ENCODE measurements at places on chromosomes 6 and 20.

DNA sequence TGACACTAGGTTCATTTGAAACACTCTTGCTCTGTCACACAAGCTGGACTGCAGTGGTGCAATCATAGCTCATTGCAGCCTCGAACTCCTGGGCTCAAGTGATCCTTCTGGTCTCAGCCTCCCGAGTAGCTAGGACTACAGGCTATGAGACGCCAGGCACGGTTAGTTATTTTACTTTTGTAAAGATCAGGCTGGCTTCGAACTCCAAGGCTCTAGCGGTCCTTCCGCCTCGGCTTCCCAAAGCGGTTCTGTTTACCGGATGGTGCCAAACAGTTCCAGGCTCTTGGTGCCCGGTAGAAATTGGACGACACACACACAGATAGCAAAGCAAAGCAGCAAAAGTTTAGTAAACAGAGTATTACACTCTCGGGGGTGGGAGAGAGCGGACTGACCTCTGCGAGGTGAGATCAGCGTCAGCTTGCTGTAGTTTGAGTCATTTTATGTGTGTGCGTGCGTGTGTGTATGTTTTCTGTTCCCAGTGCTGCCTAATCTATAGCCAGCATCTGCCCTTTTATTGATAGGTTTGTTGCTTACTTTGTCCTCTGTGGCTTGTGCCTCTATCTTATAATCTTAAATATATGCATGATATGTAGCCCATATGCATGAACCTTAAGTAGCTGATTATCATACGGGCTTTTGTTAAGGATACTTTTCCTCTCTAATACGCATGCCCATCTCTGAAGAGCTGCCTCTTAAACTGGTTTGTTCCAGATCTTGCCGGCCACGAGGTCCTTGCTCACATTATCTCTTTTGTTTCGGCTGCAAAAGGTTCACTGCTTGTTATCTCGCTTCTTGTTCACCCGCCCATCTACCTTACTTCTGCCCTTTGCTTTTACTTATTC is 75.2 kb downstream of the OR2B2 start:
- DNase-seq, result no peak

GRCh38 chr20:53454675-53455276 is 138.9 kb downstream of the ZNF217 start:
- DNase-seq, result no peak

- no peak for DNase-seq
Observed at GRCh38 chr6:135046912-135047311, 7.7 kb downstream of the HBS1L start.

DNA sequence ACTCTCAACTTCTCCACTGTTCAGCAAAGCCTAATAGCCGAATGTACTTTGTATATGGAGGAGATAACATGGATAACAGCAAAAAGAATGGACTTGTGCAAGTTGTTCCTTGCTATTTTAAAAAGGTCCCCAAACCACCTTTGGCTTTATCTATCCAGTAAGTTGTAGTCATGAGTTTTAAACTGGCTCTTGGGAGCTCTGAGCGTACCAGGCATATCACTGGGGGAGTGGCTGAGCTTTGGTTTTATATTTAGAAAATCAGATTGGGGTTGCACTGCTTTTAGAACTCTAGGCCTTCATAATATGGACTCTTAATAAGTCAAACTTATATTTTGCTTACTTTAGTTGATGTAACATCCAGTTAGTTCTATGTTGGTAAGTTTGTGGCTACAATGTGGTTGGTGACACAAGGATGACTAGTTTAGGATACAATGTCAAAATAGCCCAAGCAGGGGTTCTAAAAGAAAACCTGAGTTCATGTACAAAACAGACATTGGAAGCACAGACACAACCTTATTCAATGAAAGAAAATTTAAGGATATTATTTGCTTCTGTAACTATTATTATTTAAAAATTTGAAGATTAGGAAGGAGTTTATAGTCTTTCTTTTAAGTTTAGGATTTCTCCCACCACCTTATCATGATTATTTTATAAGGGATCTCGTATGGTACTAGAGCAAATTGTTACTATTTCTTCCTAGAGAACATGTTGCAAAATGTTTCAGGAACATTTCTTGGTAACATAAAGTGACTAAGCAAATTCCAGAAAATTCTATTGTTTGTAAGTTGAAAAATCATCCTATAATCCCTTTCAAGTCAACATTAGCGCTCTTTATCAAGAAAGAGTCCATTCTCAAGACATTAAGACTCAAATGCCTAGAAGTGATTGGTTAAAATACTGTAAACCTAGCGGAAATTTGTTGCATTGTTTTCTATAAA is 165.8 kb upstream of the SUPT3H start:
- no peak for DNase-seq

DNA sequence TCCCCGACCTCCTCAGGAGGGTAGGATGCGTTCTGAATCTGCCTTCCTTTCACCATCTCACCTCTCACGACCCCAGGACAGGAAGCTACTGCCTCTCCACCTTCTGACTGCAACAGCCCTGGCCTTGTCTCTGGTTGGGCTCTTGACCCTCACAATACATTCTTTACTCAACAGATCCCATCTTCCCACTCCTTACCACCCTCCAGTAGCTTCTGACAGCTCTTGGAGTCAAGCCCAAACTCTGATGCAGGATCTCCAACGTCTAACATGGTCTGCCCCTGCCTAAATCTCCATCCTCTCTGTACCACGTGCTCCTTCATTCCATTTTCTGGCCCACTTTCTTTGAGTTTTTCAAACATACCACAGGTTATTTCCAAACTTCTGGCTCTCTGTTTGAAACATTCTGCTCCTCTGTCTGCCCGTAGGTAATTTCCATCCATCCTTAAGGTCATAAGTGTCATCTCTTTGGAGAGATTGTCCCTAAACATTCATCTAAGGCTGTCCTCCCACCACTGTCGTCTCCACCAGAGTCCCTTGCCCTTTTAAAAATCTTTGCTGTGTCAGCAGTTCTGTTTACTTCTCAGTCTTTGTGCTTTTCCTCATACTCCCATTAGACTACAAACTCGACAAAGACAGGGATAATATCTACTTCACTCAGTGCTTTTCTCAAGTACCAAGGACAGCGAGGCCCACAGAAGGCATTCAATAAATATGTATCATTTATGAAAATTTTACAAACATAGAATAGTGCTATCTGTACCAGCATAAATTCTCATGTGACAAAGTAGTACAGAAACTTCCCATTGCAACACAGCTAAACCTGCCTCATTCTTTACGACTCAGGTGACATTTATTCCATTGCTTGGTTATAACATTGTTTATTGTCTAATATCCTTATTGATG is 73.6 kb downstream of the BCAS1 start:
- DNase-seq, result no peak

DNA sequence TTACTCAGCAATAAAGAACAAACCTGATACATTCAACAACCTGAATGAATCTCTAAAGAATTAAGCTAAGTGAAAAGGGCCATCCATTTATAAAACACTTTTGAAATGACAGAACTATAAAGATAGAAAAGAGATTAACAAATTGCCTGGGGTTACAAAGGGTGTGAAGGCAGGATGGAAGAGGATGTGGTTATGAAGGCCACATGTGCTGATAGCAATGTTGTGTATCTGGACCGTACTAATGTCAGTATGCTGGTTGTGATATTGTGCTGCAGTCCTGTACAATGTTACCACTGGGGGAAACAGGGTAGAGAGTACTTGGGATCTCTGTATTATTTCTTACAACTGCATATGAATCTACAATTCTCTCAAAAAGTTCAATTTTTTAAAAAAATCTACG is 36.4 kb downstream of the ELOVL5 start:
- no peak for DNase-seq

GRCh38 chr20:14478126-14478525 is 140.7 kb upstream of the FLRT3 start:
- no peak for DNase-seq

DNA sequence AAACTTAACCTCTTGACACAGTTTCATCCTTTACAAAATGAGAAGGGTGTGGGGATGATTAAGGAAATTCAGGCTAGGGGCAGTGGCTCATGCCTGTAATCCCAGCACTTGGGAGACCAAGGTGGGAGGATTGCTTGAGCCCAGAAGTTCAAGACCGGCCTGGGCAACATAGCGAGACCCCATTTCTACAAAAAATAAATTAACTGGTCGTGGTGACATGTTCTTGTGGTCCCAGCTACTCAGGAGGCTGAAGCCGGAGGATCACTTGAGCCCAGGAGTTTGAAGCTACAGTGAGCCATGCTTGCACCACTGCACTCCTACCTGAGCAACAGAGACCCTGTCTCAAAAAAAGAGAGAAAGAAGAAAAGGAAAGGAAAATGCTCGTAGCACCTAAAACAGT is 9.0 kb downstream of the ZSWIM3 start:
- no peak for DNase-seq

- DNase-seq, result no peak
Observed at GRCh38 chr6:50925981-50926380, 107.3 kb downstream of the TFAP2B start.

GRCh38 chr6:108403236-108403635 is 108.4 kb downstream of the AFG1L start:
- DNase-seq, result no peak

- DNase-seq, result no peak
Observed at GRCh38 chr6:52400313-52401041, 19.7 kb upstream of the EFHC1 start.

- DNase-seq, result no peak
Observed at GRCh38 chr6:87763901-87764300, 61.9 kb upstream of the AKIRIN2 start.

DNA sequence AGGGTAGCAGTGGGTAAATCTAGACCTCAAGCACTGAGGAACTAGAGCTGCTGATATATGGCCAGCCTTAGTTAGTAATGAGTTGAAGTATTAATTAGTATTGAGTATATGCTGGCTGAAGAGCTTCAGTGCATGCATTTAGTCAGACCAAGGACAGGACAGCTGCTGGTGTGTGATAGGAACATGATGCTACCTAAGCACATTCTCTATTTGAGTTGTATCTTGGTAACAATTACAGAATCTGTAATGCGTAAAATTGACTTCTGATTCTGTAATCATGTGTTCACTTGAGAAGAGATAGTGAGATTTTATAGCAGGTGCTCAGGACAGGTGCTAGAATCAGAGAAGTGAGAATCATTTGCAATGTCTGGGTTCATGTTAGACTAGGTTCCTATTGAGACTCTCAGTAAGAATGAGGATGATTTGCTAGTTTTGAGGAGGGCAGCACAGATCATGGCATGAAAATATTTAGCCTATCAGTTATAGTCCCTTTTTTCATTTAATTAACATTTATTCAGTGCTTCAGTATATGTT is 369.4 kb upstream of the HS3ST5 start:
- DNase-seq, result no peak

GRCh38 chr6:151140767-151141166 is 99.0 kb upstream of the AKAP12 start:
- DNase-seq, result no peak

DNA sequence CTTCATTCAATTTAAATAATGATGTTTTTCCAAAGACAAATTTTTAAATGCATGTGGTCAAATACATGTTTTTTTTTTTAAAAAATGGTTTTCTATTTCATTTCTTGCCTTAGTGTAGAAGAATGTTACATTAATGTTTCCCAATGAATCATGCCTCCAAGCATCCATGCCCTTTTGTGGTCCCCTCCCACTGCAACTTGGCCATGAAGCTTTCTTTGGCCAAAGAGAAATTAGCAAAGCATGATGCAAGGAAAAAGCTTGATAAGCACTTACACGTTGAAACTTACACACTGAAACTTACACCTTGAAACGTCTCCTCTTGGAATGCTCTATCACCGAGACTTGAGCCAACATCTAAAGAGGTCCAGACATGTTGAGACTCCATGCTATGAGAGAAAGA is 93.0 kb upstream of the ELOVL5 start:
- DNase-seq, result no peak

GRCh38 chr20:59783641-59784010 is 149.8 kb downstream of the SYCP2 start:
- DNase-seq, result no peak

- DNase-seq, result no peak
Observed at GRCh38 chr6:125952764-125953501, 3.6 kb upstream of the HINT3 start.

- no peak for DNase-seq
Observed at GRCh38 chr6:131688286-131688685, 12.9 kb downstream of the OR2A4 start.

- no peak for DNase-seq
Observed at GRCh38 chr6:149182262-149182661, 135.2 kb upstream of the TAB2 start.

DNA sequence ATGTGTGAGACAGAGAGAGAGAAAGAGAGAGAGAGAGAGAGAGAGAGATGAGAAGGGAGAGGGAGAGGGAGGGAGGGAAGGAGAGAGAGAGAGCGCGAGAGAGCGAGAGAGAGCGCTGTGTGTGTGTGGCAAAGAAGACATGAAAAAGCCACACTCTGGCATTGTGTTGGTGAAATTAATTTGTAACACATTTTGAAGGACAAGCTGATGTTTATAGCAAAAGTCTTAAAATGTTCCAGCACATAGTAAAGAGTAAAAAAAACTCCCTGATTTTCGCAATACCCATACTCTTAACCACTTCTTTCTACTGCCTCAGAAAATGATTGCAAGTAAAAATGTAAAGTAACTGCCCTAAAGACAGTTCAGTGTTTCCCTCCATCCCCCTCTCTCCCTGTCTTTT is 56.7 kb downstream of the SLC22A1 start:
- no peak for DNase-seq

- DNase-seq, result no peak
Observed at GRCh38 chr6:111162504-111162903, 75.2 kb downstream of the SLC16A10 start.

GRCh38 chr20:32205843-32206759 is 1.4 kb downstream of the PLAGL2 start:
- DNase-seq, result peak; percentile 14

DNA sequence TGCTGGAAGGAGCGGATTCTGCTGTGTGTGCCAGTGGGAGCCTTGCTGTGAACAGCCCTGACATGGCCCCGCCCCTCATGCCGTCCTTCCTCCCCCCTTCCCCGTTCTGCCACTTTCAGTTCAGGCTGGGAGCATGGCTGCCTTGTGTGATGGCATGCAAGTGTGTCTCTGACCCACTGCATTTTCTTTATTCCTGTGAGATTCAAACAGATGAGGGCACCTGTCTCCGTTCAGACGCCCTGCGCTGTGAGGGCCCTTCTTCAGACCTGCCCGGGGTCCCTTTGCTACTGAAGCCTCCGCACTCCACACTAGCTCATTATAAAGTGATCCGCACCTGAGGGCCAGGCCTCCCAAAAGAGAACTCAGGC is 88.3 kb downstream of the TAF4 start:
- no peak for DNase-seq

DNA sequence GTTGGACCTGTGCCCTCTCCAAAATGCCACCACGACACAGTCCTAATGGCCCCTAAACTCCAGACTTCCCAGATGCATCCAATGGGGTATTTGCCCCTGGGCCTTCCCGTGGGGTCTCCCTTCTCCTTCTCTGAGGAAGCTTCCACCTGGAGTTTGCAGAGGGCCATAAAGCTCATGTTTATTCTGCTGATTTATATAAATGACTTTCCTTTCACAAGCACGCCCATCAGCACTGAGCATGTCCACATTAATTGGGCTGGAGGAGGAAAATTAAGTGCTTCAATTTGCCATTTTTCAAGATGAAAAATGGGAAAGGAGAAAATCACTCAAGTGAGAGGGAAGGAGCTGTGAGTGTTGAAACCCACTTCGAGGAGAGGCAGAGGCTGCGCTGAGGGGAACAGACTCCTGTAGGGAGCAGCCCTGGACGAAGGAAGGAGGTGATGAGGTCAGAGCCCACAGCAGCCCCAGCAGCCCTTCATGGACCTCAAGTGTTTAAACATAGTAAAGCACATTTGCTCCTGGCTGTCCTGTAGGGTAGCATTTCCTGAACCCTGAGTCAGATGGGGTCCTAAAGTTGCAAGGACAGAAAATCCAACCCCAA is 434.9 kb upstream of the SULF2 start:
- no peak for DNase-seq

GRCh38 chr6:169340395-169340794 is 86.7 kb upstream of the THBS2 start:
- no peak for DNase-seq
